ENCODE measurements at places on chromosomes 13 and 19.

DNA sequence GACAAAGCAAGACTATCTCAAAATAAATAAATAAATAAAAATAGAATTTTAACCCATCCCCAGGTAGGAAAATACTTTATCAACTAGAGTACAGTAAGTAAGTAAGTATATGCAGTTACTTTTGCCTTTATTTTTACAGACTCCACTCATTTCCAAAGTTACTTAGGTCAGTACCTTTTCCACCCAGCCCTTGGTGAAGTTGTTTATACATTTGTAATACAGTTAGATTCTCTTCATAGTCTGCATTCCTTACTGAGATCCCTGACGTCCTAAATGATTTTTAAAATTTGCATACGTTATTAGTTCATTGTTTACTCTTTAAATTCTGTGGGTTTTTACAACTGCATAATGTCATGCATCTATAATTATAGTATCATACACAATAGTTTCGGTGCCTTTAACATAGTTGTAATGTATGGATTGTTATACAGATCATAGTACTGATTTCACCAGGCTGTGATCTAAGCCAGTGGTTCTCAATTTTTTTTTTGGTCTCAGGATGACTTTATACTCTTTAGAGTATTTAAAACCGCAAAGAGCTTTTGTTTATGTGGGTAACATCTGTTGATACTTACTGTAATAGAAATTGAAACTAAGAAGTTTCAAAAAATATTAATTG, 10.4 kb downstream of the SETDB2 start:
- no peak for DNase-seq

DNA sequence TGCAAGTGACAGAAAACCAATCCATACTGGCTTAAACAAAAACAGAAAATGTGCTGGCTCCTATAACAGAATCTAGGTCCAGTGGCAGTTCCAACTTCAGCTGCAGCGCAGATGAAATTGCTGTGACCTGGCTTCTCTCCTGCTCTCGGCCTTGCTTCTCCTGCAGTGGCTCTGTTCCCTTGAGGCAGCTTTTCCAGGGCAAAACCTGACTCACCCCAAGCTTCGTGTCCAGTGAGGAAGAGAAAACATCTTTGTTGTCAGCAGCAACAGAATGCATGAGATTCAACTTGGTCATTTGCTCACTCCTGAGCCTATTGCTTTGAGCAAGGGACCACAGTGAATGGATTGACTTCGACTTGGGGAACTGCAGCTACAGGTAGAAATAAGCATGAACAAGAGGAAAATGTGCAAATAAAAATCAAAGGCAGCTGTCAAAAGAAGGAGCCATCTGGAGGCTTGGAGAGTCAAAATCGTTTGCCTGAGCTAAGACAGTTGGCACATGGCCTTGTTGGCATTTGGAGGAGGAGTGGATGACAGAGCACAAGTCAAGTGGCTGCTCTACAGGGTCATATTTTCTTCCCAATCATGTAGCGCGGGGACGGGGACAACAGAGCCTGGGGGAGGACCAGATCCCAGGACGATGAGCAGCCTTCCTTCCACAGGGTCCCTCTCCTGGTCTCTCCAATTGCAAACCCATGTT, 523.4 kb downstream of the FGF9 start:
- no peak for DNase-seq

- peak; percentile 87 for DNase-seq
Observed at GRCh38 chr13:40485611-40486517, 180.6 kb downstream of the FOXO1 start.

DNA sequence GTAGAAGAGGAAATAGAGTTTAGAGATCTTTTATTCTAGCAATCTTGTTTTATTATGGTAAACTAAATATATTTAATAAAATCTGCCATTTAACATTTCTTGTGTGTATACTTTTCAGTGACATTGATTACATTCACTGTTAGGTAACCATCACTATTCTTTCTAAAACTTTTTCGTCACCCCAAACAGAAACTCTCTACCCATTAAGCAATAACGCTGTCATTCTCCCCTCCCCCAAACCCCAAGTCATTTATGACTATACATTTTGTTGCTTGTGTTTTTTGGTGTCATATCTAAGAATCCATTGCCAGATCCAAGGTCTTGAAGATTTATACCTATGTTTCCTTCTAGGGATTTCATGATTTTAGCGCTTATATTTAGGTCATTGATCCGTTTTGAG, 10.6 kb downstream of the URI1 start:
- no peak for DNase-seq

GRCh38 chr19:32869966-32870573, 503 bp upstream of the SLC7A9 start:
- no peak for DNase-seq

GRCh38 chr19:54364775-54365257, at the start of gene LAIR1:
Gene LAIR1 (minus strand): TSS chr19:54364931. CDS start chr19:54364804, 127 bp downstream.
- DNase-seq, result peak; percentile 80
